ENCODE measurements at places on chromosomes 3 and 15.

GRCh38 chr3:17752436-17752835 lies 10.0 kb upstream of the TBC1D5 start:
- DNase-seq, result no peak

DNA sequence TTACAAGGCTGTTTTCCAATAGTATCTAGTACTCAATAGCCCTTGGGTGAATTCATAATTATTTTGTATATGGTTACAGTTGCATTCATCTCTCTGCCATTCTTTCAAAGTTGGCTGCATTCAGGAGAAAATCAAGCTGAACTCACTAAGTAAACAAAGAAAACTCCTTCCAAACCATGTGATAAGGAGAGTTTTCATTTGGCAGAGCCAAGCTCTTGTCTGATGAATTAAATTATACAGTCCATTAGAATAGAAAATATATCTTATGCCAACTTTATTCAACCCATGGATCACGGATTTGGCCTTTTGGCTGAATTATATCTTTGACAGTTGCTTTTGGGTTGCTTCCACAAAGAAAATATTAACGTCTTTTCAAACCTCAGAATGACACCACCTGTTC lies 272.3 kb upstream of the ROBO1 start:
- no peak for DNase-seq

- peak; percentile 28 for DNase-seq
Observed at GRCh38 chr3:138347960-138348753, at the start of gene MRAS. Gene MRAS (plus strand): TSS chr3:138348579. CDS start chr3:138372884, 24,305 bp downstream.

GRCh38 chr3:15007681-15008141 lies 57.4 kb downstream of the MRPS25 start:
- no peak for DNase-seq

DNA sequence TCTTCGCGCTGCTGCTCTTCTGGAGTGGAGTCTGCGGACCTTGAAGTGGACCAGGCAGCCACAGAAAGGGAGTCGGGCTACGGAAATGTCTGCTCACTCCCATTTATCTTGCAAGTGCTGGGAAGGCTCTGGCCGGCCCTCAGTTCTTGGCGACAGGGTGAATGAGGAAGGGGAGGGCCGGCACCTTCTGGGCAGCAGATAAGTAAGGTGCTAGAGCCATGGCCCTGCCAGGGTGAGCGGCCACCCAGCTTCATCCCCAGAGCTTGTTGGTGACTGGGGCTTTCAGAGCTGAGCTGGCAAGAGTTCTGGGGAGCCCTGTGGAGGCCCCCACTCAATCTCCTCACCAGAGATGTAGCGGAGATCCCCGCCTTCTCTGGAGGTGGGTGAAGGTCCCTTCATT lies 103.5 kb downstream of the ASB7 start:
- no peak for DNase-seq

GRCh38 chr3:184977796-184978195 lies 165.8 kb downstream of the VPS8 start:
- no peak for DNase-seq

- DNase-seq, result no peak
Observed at GRCh38 chr15:39434163-39434562, 146.7 kb upstream of the THBS1 start.

DNA sequence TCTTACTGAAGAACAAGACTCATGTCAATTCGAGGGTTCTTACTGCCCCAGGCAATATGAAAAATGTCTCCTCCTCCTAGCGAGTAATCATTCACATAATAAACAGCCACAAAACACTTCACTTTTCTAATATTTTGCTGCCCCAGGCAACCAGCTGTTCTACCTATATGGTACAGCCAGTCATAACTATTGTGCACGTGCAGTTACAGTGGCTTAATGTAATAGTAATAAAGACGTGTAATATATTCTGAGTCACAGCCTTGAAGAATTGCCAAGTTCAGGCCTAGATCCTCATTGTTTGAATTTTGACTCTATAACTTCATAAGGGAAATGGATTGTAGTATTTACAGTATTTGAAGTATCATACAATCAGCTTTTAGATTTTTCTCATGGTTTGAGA lies 1250.0 kb upstream of the GBE1 start:
- DNase-seq, result no peak

DNA sequence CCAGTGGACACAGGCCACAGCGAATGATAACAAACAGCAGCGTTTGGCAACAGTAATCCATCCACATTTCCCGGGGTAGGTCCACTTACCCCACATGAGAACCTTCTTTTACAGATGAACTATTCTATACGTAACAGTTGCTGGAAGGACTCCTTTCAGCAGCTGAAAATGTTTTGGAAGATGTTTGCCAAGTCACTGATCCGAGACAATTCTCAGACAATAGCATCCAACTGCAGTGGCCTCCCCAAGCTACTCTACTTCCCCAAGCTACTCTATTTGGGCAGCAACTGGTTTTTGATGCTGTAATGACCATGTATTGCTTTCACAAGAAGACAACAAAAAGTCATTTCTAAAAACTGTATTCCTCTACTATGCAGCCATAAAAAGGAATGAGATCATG lies 87.5 kb downstream of the ADAMTS17 start:
- no peak for DNase-seq

DNA sequence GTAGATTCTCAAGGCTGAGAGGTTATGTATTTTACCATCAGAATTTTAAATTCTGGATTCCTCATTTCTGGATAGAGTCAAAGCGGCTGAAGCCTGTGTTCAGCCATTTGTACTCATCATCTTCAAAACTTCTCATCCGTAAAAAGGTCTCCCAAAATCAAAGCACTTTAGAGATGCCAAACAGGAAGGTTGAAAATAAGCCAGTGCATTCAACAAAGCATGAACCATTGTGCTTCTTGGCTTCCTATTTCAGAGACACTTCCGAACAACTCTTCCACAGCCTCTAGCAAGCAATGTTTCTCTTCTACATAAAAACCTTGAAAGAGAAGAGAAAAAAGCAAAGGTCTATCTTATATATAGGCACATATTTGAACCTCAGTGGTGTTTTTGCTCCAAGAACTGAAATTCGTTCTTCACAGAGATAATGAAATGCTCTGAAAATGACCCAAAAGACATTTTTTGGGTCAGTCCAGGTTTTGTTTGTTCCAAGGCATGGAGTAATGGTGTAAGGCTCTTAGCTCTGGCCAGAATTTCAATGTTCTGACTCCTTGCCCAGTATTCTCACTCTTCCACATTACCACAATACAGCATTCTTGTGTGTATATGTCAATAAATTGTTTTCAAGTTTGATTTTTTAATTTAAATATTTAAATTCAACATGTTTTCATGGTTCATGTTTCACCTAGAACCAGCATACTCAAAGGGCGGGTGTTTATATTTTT lies 163.1 kb downstream of the STAC start:
- no peak for DNase-seq

DNA sequence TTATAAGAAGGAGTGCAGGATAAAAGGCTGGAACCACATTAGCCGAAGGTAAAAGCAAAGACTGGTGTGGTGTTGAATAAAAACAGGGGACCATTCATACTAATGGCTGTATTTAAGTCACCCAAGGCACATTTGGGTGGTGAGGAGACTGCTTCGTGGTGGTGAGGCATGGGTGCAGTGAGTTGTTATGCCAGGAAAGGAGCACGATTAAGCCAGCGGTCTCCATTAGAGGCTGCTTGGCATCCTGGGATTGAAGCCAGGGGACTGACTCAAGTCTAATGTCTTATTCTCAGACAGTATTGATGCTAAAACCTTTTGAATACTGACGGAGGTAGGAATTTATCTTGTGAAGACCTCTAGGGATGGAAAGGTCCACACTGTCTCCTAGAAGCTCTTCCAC lies 21.9 kb downstream of the FEM1B start:
- no peak for DNase-seq

DNA sequence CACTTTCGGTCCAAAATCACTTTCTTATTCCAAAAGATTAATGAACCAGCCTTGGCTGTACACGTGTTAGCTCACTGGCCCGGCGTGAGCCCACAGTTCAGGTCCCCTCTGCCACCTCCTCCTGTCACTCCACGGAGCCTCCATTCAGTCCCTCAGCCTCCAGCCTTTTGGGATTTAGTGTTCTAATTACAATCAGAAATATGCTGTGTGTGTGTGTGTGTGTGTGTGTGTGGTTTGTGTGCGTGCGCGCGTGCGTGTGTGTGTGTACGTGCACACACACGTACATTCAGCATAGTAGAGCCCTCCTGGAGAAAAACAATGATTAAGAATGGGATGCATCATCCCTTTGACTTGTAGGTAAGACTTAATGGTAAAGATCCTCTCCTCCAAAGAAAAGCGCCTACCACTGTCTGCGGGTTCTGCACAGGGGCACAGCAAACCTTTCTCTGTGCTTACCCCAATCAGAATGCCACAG lies 801 bp downstream of the CA12 start:
- DNase-seq, result no peak

GRCh38 chr15:23467110-23467600 lies 20.1 kb upstream of the GOLGA6L2 start:
- DNase-seq, result no peak

DNA sequence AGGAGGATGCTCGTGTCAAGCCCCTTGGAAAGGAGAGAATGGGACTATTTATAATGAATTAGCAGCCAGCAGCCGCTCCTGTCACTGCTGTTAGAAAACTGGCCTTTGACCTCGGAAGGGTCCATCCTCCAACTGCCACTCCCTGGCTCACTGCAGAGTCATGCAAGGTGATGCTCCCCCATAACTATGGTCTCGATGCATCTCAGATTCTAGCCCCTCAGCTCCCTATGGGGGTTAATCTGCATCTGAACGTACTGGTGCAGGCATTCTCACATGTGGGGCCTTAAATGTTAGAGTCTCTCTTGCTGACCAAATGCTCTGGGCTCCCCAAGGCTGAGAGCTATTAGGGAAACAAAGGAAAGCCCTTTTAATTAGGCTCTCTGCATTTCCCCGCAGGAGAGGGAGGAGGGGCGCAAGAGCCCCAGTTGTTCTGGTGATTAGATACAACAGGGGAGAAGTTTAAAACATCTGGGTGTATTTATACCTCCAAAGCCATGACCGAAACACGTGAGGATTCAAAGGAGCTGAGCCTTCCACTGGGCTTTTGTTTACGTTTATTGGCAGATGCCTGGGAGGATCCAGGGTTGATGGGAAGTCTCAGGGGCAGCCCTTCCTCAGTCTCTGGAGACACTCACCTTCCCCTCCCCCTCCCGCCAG lies 182.5 kb downstream of the OPA1 start:
- no peak for DNase-seq

DNA sequence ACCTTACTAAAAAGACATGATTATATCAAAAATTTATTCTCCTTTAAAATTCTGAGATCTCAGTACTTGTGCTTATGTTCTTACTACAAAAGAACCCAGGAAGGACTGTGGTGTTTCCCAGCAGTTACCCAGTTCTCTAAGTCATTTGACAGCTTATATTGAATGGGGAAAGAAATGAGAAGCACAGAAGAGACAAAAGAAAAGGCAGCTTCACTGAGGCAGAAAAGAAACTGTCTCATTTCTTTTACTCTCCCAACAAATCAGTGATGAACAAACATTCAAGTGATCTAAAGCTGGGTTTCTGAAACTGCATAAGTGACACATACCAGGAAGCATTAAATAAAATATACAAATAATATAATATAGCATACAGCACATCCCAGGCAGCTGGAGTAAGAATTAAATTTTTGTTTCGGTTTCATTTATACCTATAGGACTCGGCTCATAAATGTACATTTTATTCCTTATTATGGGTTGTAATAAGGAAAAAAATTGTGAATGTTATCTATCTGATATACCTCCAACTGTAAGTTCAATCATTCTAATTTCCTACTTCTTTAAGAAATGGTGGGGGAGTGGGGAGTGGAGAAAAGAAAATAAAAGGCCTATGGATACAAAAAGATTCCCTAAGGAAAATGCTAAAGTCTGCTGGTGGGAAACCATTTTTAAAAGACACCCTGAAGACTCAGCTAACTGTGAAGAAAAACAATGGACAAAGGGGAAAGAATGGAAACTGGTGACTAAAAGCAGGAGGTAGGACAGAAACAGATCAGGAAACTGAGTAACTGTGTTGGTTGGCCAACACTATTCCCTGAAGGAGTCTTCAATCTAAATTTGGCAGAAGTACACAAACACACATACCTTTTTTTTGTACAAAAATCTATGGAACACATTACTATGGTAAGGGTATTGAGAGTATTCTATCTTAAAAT lies 156.8 kb downstream of the TBC1D5 start:
- no peak for DNase-seq

DNA sequence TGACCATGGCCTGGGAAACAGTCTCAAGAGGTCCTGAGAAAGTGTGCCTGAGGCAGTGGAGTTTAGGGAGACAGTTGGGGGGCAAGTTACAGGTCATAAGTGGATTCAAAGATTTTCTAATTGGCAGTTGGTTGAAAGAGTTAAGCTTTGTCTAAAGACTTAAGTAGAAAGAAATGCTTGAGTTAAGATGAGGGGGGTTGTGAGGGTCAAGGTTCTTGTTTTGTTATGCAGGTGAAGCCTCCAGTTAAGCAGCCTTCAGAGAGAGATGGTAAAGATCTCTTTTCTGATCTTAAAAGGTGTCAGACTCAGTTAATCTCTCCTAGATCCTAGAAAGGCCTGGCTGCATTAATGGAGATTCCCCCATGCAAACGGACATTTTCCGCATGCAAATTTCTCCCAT lies 356.3 kb upstream of the C2CD4B start:
- DNase-seq, result no peak

- DNase-seq, result no peak
Observed at GRCh38 chr3:151316267-151316991, at the start of gene GPR87. Gene GPR87 (minus strand): TSS chr3:151316820. CDS start chr3:151300100, 16,720 bp downstream.

DNA sequence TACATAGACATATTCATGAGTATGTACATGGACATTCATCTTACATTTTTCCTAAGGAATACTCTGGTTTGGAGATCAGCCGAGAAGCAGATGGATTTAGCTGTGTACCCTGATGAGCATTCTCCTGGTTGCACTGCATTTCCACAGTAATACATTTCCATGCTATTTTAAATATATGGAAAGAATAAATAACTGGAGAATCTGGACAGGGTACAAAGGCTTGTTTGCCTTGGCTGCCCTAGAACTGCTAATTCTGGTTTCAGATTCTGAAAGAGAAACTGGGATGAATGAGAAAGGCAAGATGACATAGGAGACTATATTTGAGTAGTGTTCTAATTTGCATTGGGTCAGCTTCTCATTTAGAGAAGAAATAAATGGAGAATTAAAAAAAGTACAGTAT lies 190.8 kb upstream of the FAM3D start:
- no peak for DNase-seq

- no peak for DNase-seq
Observed at GRCh38 chr3:52920841-52921240, 23.5 kb upstream of the STIMATE start.

DNA sequence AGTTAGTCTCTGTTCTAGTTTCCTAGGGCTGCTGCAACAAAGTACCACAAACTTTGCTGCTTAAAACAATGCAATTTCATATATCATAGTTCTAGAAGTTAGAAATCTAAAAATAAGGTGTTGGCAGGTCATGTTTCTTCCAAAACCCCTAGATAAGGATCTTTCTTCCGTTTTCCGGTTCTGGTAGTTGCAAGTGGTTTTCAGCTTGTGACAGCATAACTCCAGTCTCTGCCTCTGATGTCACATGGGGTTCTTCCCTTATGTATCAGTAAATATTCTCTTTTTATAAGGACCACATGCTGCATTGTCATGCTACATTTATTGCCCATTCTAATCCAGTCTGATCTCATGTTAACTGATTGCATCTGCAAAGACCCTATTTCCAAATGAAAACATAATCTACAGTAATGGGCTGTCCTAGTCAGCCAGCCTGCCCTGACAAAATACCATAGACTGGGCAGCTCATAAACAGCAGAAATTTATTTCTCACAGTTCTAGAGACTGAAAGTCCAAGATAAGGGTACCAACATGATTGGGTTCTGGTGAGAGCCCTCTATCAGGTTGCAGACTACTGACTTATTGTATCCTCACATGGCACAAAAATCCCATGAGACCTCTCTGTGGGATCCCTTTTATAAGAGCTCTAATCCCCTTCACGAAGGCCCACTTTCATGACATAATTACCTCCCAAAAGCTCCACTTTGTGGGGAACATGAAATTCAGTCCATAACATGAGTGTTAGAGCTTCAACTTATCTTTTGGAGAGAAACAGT lies 642.0 kb upstream of the NAALADL2 start:
- no peak for DNase-seq
